Stimulated activated CD4-positive, alpha-beta T cell treated with anti-CD3 and anti-CD28 coated beads, Interleukin-15, amount 100 ng/mL, for 24 hours (primary cell): ENCODE measurements at places on chromosomes 1 and 21.

- no peak for DNase-seq
These were observed 44.6 kb upstream of the BCL9 start for GRCh38 chr1:147496571-147497210.

- no peak for DNase-seq
These were observed 220.7 kb downstream of the HLX start for GRCh38 chr1:221099747-221100595.

GRCh38 chr1:27161594-27161993, 6.7 kb upstream of the SLC9A1 start:
- no peak for DNase-seq

GRCh38 chr1:156618853-156619581, at the start of gene HAPLN2:
Gene HAPLN2 (plus strand): TSS chr1:156619415. CDS start chr1:156623491, 4,076 bp downstream.
- peak; percentile 34 for DNase-seq
